ENCODE measurements at places on chromosomes 5 and 9.

- no peak for DNase-seq
These were observed 525 bp upstream of the STPG3 start for GRCh38 chr9:137250329-137251193.

- no peak for DNase-seq
These were observed 282.0 kb downstream of the DMRT2 start for GRCh38 chr9:1332156-1332555.

- DNase-seq: no peak
These were observed 12.1 kb downstream of the TMEM245 start for GRCh38 chr9:109107402-109108240.

DNA sequence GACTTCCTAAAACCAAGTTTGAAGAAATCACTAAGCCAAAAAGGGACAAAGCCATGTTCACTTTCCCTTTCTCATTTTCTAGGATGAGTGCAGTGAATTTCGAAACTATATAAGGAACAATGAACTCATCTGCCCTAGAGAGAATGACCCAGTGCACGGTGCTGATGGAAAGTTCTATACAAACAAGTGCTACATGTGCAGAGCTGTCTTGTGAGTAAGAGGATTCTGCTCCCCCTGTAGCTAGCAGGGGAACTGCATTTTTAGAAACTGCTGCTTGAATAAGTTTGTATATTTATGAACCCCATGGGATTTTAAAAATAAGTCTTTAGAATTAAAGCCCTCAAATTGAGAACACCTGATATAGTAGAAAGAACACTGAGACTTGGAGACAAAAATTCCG, 42.7 kb upstream of the SPINK14 start:
- DNase-seq: no peak

DNA sequence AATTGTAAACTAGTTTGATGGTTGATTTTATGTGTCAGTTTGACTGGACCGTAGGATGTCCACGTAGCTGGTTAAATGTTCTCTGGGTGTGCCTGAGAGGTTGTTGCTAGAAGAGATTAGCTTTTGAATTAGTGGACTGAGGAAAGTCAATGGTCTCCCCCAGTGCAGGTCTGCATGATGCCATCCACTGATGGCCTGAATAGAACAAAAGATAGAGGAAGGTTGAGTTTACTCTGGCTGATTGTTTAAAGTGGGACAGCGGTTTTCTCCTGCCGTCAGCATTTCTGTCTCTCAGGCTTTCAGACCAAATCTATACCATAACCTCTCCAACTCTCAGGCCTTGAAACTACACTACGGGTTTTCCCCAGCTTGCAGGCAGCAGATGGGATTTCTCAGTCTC, 899.2 kb upstream of the WWC1 start:
- DNase-seq: no peak

- no peak for DNase-seq
These were observed 81.4 kb downstream of the NSUN2 start for GRCh38 chr5:6551287-6551954.

DNA sequence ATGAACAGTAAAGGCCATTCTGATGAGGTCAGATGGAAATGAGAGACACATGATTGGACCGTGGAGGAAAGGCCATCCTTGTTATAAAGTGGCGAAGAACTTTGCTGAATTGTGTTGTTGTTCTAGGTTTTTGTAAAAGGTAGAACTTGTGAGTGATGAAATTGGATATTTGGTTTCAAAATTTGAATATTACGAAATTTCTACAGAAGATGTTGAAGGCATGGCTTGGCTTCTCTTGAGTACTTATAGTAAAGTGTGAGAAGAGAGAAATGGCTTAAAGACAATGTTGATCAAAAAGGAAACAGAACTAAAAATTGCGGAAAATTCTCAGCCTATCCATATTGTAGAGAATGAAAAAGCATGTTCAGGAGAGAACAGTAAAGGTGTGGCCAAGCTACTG, 166.6 kb upstream of the S1PR3 start:
- no peak for DNase-seq

DNA sequence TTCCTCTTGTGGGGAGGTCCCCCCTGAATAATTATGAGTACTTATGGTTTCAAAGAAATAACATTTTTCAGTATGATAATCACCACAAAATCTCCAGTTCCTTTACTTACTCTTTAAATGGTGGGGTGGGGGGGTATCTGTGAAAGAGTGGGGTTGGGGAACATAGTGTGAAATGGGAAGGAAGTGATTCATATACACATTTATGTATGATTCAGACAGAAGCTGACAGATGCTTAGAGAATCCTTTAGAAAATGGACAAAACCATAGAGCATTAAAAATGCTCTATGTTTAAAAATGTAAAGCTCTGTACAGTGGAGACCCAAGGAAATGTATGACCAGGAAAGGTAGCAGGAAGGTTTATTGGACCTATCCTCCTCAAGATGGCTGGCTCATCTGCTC, 267.5 kb upstream of the GRIA1 start:
- DNase-seq: no peak

DNA sequence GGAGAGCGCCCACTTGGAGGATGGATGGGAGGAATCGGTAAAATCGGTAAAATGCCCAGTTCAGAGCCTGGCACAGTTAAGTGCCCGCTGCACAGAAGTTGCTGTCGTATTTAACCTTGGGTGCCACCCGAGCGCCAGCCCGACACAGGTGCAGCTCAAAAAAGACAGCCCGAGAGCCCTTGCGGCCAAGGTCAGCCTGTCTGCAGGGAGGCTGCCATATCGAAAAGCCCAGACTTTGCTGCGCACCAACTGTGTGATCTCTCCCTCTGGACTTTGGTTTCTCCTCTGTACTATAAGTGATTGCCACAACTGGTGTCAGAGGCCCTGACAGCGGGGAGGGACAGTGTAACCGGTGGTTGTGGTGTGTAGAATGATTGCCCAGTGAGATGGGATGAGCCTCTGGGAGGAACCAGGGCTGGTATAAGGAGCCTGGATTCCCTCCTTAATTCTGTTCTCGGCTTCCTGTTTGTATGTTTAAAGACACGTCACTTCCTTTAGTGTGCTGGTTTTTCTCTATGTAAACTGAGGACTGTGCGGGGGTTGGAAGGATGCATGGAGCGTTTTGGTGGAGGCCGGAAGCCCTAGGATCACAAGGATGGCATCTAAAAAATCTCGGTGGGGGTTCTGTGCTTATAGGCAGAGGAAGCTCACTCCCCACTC, 792 bp downstream of the NTMT1 start:
- DNase-seq: no peak

- DNase-seq: no peak
These were observed 40.4 kb downstream of the ACTBL2 start for GRCh38 chr5:57442080-57442839.

DNA sequence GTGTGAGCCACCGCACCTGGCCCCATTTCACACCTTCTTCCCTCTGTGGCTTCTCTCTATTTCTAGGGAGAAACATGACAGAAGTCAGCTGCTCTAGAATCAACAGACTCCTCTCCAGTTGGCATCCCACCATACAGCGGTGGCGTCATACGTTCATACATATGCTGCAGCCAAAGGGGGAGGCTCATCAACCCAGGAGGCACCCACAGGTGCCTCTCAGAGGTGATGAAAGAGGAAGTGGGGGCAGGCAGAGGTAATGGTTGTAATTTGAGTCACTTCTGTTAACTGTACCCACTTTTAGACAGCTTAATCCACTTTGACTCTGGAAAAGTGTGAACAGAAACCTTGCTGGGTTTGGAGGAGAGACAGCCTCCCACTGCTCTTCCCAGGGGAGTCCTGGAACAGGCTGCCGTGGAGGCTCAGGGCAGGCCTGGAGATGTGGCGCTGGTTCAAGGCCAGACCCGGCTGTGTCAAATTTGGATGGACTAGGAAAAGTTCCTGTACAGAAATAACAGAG, 47.3 kb upstream of the SUB1 start:
- no peak for DNase-seq

DNA sequence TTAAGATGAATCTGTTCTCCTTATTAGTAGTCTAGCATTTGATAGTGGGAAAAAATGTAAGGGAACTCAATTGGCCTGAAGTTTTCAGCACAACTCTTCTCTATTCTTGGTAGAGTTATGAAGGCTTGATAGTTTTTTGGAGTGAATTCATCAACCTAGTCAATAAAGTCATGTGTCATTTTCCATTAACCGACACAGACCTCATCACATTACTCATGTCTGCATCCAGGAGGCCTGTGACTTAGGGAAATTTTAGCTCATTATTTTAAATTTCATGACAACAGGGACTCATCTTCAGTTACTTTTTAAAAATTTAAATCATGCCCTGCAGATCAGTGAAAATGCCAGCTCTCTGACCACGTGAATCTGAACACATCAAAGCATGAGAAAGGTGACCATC, 63.3 kb downstream of the ADAMTS16 start:
- no peak for DNase-seq

DNA sequence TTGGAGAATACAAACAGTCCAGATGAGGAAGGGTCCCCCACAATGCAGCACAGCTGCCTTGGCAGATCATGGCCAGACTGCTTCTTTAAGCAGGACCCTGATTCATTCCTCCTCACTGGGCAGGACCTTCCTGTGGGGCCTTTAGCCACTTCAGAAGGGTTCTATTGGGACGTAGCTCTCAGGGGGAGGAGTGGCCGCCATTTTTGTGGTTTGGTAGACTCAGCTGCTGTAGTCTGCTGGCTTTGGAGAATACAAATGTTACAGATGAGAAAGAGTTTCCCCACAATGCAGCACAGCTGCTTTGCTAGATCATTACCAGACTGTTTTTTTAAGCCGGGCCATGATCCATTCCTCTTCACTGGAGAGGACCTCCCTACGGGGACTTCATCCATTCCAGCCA, 57.4 kb downstream of the TMEM38B start:
- no peak for DNase-seq

GRCh38 chr9:92507005-92507404, 24.7 kb upstream of the ASPN start:
- no peak for DNase-seq

GRCh38 chr5:78009937-78010527, 233.9 kb upstream of the TBCA start:
- no peak for DNase-seq

DNA sequence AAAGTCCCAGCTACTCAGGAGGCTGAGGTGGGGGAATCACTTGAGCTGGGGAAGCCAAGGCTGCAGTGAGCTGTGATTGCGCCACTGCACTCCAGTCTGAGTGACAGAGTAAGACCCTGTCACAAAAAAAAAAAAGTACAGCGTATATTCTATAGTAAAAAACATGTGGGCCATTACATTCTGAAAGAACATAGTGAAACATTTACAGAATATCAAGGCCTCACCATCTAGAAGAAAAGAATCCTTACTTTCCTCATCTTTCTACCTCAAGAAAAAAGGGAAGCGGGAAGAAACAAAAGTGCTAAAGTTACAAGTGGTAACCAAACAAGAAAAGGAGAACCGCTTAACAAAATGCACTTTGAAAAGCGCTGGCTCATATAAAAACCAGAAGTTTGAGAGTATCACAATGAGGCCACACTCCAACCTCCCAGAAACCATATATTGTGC, 5.7 kb upstream of the SYK start:
- no peak for DNase-seq

DNA sequence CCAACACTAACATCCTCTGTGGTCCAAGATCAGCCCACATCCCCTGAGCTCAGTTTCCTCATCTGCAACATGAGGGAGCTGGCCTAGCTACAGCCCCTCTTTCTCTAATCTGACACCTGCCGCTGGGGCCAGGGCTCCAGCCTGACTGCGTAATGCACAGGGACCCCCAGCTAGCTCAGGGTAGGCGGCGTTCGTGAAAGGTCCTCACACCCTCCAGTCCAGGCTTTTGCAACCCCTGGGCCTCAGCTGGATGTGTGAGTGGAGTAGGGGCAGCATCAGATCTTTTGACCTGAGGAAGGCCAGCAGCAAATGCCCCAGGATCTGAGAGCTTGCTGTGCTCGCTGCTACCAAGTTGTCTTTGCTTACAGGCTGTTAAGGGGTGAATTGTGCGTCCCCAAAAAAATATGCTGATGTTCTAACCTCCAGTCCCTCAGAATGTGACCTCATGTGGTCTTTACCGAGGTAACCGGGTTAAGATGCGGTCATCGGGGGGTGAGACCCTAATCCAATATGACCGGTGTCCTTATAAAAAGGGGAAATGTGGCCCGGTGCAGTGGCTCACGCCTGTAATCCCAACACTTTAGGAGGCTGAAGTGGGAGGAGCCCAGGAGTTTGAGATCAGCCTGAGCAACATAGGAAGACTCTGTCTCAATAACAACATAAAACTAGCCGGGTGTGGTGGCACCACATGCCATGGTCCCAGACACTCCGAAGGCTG, 47.8 kb downstream of the PLPP7 start:
- no peak for DNase-seq

GRCh38 chr5:36459176-36460135, 146.9 kb upstream of the SLC1A3 start:
- no peak for DNase-seq

DNA sequence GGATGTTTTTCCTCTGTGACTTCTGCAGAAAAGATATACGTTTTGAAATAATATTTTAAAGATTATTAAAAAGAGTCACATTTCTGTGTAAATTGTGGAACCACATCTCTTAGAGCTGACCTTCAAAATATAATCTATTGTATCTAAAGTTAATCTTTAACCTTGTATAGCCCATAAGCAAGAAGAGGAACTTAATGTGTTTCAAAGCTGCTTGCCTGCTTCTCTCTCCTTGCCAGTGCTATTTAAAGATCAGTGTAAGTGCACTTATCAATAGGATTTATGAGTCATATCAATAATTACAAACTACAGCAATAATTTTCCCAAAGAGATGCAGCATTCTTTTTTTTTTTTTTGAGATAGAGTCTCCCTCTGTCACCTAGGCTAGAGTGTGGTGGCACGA, 29.4 kb upstream of the GDA start:
- no peak for DNase-seq

DNA sequence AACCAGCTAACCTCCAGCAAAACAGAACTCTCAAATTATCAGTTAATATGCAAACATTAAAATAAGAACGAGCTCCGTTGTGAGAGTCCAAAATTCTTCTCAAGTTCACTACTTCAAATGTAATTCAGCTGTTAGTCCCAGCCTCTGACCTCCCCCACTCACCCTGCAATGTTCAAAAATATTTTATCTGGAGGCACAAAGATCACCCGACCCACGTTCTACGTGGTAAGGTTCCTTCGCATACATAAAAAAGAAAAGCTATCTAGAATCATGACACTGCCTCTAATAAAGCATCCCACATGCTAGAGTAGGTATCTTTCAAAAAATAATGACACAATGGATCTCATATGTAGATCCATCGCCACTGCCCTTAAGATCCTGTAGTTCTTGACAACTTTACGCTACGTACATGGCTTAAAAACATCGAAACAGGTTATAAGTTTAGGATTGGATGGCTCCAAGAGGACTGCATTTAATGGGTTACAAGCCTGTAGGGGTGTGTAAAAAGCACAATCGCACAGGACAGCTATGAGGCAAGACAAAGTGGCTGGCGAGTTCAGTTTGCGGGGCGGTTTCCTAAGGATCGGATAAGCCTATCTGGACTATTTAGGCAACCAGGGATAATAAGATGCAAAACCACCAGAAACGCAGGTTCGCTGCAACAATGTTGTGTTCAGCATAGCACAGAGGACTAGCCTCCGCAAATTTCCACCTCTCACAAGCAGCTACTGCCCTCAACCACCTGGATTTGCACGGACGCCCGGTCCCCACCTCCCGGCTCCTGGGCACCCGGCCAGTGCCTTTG, 969 bp downstream of the CLK4 start:
- no peak for DNase-seq

All from activated CD8-positive, alpha-beta memory T cell treated with anti-CD3 and anti-CD28 coated beads for 1 hour (primary cell).